ENCODE measurements at places on chromosomes 6 and 20.
A peak's percentile ranks its signal among the peaks of the same experiment; 100 is the strongest.

- DNase-seq: no peak
Observed at GRCh38 chr20:54069501-54069971, 858 bp downstream of the BCAS1 start.

GRCh38 chr6:170192905-170193304 lies 98.0 kb downstream of the DLL1 start:
- DNase-seq: no peak

DNA sequence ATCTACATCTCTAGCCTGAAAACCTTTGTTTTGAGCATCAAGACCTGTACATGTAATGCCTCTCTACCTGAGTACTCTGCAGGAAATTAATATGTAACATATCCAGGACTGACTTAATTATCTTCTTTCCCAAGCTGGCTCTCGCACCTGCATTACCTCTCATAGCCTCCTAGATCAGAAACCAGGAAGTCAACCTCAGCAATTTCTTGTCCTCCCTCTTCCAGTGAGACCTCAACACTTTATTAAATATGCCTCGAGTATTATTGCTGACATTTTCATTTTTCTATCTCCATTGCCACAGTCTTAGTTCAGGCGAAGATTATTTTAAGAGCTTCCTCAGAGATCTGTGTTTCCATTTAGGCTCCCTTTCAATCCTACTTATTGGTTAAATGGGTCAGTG lies 69.0 kb downstream of the MACROD2 start:
- no peak for DNase-seq

GRCh38 chr6:36755435-36756348 lies 58.1 kb downstream of the RAB44 start:
- peak; percentile 35 for DNase-seq

DNA sequence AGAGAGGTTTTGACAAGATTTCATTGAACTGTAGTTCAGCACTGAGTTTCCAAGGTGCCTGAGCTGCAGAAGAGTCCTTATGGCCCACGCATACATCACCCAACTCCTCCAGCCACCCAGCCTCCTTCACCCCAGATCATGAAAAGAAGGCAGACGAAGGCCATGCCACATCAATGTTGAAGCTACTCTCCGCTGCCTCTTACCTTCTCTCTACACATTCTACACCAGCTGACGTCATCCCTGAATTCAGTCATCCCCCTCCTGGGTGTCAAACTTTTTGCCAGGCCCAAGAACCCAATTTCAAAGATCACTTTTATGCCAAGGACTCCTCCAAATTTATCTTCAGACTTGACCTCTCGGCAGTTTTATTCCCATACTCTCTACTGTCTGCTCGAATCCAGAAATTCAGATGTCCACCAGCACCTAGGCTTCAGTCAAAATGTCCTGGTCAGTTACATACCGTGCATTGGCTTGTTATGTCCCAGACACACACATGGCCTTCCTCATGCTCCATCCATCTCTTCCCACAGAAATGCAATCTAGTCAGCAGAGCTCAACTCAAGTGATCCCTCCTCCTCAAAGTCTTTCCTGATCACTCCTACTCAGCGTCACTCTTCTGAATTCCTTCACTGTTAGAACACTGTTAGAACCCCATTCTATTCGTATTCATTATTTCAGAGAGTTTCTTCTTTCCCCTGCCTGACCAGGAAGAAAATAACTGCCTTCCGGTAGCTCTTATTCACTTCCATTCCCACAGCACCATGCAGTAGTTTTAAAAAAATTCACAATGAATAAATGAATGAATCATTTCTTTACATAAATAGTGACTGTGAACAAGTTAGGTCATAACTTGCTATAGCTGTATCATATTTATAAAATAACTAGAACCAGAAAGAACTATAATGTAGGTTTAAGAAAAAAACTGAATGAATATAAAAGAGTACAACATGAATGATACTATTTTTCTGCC lies 11.5 kb downstream of the ATXN1 start:
- no peak for DNase-seq

GRCh38 chr20:23005776-23006175 lies 29.3 kb upstream of the SSTR4 start:
- no peak for DNase-seq

DNA sequence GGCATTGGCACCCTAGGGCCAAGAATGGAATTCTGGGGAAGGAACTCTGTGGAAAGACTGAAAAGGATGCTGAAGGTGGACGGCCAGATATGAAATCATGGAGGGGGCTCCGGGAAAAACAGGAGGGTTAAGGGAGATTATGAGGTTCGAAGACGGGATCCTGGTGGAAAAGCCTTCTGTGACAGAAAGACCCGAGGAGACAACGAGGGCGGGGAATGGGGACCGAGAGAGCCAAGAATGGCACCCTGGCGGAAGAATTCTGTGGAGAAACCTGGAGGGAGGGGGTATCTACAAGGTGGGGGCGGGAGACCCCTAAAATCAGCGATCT lies 426 bp downstream of the TRMT6 start:
- DNase-seq: no peak

GRCh38 chr6:106525107-106525881 lies 104.0 kb downstream of the RTN4IP1 start:
- no peak for DNase-seq

DNA sequence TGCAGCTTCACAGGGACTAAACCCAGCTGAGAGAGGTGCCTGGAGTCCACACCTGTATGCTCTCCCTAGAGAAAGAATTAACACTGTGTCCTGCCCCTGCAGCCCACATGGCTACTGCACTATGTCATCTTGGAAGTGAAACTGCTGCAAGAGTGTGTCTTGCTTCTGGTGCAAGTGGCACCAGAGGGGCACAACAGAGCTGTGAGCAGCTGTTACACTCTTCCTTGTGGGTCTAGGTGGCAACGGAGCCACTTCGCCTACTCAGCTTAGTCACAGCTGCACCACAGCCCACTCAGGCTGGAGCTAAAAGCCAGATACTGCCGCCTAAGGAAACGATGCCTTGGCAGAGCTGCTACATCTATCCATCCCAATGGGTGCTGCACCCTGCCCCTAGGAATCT lies 391.4 kb downstream of the COL12A1 start:
- no peak for DNase-seq

GRCh38 chr6:98973571-98973970 lies 25.8 kb upstream of the FBXL4 start:
- no peak for DNase-seq

- no peak for DNase-seq
Observed at GRCh38 chr6:15594512-15595259, 68.1 kb downstream of the DTNBP1 start.

GRCh38 chr20:51356871-51357270 lies 185.6 kb downstream of the NFATC2 start:
- DNase-seq: no peak

GRCh38 chr6:147503587-147503986 lies 4.9 kb upstream of the SAMD5 start:
- no peak for DNase-seq

- no peak for DNase-seq
Observed at GRCh38 chr20:18638768-18639167, 50.9 kb downstream of the DTD1 start.

DNA sequence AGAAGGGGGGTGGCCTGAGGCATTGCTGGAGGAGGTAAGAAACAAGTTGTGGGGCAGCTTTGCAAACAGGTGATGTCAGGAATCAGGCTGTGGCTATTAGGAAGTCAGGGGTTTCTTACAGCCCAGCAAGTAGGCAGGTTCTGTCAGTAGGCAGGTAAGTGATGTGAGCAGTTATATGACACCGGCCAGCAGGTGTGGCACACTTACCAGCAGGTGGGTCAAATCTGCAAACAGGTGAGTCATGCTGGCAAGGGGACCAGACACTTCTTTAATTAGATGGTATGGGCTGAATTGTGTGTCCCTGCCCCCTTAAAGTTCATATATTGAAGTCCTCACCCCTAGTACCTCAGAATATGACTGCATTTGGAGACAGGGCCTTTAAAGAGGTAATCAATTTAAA lies 16.4 kb upstream of the ENPP4 start:
- no peak for DNase-seq

Measured in common myeloid progenitor, CD34-positive (primary cell).